ENCODE measurements at places on chromosomes 5 and 9.

- peak; percentile 19 for DNase-seq
Observed at GRCh38 chr5:166165596-166165995, 2125.8 kb upstream of the WWC1 start.

DNA sequence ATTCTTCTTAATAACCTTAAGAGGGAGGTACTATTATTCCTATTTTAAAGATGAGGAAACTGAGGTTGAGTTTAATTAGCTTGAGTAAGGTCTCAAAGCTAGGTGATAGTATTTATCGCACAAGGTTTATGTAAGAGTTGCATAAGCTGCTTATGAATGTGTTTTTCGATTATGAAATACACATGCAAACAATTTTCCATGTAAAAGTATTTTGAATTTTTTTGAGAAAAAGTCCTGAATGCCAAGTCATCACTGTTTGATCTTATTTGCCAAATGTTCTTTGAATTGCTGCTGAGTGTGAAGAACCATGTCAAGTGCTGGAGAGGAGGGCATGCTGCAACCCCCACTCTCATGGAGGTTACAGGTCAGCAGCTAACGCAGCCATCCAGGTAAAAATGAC, 174.4 kb downstream of the CARTPT start:
- no peak for DNase-seq

DNA sequence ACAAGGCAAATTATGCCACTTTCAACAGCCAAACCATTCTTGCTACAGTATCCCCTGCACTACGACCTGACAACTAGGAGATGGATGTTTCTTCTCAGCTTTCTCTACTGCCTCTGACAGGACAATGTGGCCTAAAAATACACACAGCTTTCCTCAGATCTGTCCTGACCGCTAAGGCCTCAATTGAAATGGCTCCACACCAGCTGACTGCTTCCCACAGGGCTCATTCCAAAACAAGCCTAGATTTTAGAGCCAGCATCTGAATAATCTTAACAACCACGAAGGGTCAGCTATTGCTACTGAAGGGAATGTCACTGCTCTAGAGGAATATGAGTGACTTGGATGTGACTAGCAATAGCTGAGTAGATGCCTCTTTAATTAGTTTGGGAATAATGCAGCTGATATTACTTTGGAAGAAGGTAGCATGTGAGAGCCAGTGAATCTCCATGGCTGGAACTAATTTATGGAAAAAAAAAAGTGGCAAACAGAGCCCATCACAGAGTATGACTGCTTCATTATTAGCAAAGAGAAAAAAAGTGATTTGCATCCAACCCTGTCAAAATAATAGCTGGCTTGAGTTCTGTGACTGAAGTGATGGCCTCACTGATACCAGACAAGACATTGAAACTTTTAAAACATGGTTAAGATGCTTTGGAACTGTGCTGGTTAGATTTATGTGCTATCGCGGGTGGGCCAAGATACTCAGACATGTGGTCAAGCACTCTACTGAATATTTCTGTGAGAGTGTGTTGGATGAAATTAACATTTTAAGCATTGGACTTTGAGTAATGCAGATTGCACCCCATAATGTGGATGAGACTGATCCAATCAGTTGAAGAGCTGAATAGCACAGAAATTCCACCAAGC, 450.2 kb downstream of the NR2F1-AS1 start:
- DNase-seq = no peak

DNA sequence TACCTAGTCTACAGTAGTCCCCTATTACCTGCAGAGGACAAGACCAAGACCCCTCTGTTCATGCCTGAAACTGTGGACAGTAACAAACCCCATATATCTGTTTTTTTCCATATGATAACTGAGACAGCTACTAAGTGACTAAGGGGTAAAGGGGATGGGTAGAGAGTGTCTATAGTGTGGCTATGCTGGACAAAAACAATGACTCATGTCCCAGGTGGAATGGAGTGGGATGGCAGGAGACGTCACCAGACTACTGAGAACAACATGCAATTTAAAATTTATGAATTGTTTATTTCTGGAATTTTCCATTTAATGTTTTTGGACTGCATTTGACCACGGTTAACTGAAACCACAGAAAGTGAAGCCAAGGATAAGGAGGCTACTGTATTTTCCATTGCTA, 171.8 kb downstream of the AGTPBP1 start:
- no peak for DNase-seq

GRCh38 chr5:62327138-62328053, 21.4 kb downstream of the KIF2A start:
- DNase-seq = no peak

GRCh38 chr5:57128325-57128724, 45.5 kb upstream of the GPBP1 start:
- DNase-seq = no peak

DNA sequence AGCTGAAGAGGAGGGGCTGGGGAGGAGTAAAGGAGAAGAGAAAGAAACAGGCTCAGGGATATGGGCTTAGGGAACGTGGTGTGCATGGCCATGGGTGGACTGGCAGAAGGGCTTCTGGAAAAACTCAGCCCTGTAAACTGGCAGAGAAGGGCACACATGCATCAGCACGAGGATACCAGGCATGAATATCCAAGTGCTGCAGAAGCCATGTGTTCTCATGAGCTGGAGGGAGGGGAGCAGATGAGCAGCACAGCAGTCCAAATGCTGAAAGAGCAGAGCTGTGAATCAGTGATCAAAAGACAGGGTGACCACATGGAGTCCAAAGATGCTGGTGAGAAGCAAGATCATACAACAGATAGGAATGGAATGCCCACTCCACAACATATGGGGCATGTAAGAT, 72.3 kb downstream of the SEMA5A start:
- no peak for DNase-seq

- DNase-seq = no peak
Observed at GRCh38 chr9:1490341-1491232, 440.4 kb downstream of the DMRT2 start.

- DNase-seq = no peak
Observed at GRCh38 chr5:16406630-16407029, 59.0 kb downstream of the ZNF622 start.

- DNase-seq = no peak
Observed at GRCh38 chr5:181207214-181207959, 2.4 kb upstream of the TRIM7 start.

DNA sequence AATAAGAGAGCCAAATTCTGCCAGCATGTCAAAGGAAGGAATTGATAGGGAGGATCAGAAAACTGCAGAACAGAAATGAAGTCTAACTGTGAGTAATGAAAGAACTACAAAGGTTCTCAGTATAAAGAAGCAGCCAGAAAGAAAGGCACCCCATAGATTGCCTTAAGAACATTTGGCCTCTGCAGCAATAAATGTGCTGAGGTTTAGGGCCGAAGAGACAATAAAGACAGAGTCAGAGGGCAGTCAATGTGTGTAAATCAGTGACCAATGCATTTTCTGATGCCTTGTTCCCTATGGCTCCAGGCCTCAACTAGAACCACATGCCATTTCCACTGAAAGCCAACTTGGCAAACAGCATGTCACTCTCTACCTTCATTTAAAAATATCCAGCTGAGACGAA, 281.0 kb downstream of the HINT1 start:
- no peak for DNase-seq

- DNase-seq = no peak
Observed at GRCh38 chr9:132923346-132923902, 21.0 kb downstream of the TSC1 start.

DNA sequence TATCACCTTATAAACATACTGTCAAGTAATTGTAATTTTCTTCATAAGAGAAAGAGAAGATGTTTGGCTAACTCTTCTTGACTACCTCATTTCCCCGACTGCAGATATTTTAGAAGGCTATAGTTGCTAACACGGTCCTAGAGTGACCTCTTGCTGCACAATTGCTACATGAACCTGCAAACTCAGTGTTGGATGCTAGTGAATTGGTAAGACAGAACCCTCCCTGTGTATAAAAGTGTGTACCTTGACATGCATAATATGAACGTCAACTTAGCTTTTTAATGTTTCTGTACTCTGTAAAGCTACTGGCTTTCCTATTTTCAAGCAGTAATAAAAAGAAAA, 46.7 kb upstream of the CER1 start:
- DNase-seq = peak; percentile 68

GRCh38 chr5:57598756-57599155, 116.1 kb upstream of the ACTBL2 start:
- DNase-seq = no peak

DNA sequence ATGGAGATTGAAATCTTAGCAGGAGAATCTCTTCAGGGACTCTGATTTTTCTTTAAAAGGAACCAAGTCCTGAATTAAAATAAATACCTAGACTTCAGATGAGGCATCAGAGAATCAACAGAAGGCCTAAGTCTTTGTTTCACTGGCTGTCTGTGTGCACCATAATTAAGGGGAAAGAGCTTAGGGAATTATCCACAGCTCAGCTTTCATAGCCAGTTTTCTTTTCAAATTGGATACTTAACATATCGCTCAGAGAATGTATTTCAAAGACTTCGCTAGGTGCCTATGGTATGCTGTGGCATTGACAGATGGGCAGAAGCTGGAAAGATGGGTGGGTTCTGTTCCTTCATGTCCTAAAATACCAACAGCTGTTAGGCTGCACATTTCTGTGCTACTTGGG, 325.8 kb downstream of the TMEM38B start:
- no peak for DNase-seq

DNA sequence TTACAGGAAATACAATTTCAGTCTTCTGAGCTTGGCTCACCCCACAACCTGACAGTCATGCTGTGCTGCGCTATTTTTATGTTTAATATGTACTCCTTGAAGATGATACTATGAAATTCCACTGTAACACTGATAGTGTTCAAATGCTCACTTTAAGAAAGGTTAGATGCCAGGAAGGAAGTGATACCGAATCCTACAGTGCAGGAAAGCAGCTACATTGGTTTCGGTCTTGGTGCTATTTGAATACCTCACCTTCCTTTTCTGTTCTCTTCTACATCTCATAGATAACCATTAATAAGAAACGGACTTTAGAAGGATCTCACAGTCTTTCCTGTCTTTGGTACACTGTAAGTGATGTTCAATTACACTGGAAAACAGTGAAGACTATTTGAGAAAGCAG, 117.6 kb downstream of the SEMA5A start:
- DNase-seq = no peak

- peak; percentile 35 for DNase-seq
Observed at GRCh38 chr9:130901498-130902203, 5.0 kb upstream of the QRFP start.

DNA sequence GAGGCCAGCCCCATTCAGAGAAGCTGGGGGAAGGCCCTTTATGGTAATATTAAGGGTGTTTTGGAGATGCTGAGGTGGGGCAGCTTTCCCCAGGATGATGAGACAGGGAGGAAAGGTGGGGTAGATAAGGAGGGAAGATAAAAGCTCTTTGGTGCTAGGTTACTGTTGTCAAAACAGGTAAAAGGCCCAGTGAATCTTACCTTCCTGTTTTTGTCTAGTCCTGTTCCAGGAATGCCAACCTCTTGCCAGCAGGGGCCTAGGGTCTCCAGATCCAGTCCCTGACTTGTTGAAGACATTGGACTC, 797 bp upstream of the CCL27 start:
- no peak for DNase-seq

GRCh38 chr9:136713550-136713949, 1.2 kb downstream of the DIPK1B start:
- DNase-seq = no peak

- DNase-seq = no peak
Observed at GRCh38 chr9:134234001-134234660, 69.8 kb upstream of the RNU6ATAC start.

DNA sequence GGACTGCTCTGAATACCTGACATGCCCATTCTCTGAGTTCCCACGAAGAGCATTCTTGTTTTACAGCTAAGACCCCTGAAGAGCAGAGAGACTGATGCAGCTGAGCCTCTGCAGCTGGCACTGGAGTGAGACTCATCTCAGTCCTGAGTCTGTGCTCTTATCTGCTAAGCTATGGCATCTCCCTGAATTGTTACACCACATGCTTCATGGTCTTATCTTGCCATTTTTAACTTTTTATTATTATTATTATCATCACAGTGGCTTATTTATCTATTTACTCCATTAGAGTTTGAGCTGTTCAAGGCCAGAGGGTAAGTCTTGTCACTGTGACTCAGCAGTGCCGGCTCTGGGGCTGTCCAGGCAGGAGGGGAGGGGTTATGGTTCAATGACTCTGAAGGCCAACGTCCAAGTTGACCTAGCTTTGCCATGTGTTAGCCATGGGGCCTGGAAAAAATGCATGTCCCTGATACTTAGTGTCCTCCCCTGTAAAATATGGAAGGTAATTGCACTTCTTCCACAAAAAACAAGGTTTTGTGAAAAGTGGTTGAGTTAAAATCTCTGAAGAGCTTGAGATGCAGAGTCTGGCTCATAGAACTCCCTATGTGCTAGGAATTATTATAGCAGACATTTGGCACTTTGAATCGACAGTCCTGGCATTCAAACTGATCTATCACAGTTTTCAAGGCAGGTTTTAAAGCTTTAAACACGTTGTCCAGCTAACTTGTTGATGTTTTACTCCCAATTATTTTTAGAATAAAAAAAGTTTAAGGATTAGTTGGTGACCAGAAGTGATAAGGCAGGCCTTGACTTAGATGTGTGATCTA, 94.6 kb downstream of the ALDH1A1 start:
- DNase-seq = no peak

DNA sequence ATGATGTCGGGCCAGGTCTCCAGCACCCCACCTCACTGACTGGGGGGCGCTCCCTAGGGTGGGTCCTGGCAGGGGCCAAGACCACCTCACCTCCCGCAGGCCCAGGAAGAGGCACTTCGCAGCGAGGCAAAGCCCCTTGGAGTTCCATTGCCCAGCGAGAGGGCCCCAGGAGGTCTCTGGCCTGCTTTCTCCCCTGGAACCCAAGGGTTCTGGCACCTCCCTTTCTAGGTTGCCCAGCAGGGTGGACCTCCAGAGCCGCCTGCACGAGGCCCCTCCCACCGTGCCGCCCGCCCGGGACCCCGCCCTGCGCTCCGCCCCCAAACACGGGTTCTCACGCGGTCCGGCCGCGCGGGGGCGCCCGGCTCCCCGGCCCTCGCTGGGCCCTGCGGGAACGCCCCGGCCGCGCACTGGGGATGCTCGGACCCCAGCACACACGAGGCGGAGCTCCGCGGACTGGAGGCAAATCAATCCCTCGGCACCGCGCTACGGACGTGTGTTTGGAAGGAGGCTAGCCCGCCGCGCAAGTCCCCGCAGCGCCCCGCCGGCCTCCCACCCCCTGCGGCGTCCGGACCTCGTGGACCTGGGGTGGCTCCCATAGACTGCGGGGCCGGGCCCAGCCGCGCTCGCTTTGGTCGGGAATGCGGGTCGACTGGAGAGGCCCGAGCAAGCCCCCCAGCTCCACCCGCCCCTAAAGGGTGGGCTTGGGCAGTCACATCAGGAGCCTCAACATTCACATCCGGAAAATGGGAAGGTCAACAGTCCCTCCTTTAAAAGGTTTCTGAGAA, 99.5 kb upstream of the LMX1B start:
- peak; percentile 80 for DNase-seq
